NCI-H1694 treated with DMSO at 0.1 percent for 48 hours (cell line): ENCODE measurements at places on chromosomes 2 and 18.

GRCh38 chr2:105929516-105929915 lies 184.8 kb downstream of the NCK2 start:
- DNase-seq = no peak

DNA sequence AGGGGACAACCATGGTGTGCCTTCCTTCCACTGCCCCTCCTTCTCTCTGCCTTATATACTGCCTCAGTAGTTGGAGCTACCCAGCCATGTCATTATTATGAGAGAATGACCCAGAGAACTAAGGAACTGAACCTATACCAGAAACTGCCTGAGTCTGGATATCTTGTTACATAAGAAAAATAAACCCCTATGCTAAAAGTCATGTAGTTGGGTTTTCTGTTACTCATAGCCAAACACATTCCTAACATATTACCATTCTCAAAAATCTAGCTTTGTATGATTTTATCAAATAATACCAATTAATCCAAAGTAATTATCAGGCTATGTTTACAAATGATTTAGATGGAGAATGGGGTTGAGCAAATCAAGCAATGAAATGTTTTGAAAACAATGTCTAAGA lies 15.0 kb upstream of the KLF7 start:
- DNase-seq = no peak

DNA sequence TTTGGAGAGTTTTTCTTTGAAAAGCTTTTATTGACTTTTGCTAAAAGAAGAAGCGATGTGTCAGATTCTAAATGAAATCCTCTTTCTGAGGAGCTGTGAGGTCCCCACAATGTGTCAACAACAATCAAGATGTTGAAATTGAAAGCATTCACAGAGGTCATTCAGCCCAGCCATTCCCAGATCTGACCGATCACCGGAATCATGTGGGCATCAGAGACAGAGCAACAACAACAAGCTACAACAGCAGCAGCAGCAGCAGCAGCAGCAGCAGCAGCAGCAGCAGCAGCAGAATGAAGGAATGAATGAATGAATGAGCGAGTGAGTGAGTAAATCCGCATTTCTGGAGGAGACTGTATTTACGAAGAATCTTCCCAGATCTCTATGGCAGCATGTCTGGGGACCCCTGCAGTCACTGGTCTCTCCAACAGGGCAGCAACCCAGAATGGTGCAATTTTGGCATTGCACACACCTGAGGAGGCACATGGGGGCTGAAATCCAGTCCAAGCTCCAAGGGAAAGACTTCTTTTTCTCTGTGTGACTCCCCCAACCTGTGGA lies 299.0 kb downstream of the MYCN start:
- no peak for DNase-seq

DNA sequence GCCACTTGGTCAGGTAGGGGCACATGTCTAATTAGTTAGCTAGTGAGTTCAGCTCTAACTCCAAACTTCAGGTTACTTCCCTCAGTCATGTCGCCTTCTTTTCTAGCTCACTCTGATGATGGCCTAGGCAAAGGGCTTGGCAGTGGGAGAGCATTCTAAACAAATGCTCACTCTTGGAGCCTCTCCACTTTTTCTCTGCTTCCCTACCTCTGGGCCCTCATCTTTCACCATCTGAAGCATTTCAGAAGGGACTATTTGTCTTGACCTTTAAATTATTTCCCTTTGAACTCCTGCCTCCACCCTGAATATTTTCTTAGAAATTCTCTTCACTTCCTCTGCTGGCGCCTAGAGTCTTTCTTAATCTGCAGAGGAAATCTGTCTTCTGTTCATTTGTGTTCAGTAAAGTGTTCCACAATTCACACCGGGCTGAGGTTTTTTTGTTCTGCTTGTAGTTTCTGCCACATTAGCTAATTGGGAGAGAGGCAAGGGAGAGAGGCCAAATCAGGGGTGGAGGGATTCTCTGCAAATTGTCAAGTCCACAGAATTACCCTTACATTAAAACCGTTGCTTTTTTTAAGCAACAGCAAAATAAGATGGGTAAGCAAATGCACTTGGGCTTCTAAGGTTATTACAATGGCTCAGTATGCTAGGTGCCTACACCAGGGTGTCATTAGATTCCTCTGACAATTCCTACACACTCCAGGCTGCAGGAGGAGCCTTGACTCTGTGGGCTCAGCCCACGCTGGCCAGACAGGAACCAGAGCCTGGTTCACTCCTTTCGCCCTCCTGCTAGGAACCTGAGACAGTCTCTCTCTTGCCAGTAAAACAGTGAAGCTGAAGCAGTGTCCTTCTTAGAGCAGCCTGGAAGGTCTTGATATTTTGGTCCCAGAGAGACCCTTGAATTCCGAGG lies 5.5 kb downstream of the MSGN1 start:
- DNase-seq = peak; percentile 72

DNA sequence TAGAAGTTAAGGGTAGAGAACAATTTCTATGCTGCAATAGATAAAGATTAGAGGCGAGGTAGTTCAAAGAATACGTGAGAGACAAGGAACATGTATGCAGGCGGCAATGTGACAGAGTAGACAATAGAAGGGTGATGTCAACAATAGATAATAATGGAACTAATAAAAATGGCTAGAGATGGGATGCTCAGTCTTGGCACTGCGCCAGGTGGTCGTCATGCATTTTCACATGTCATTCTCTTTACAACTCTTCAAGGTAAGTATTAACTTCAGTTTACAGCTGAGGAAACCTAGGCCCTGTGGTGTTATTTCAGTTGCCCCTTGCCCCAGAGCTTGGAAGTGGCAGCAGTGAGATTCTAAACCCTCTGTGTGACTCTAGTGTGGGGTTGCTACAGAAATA lies 890.7 kb upstream of the CELF4 start:
- DNase-seq = no peak

GRCh38 chr2:187252063-187252462 lies 196.0 kb downstream of the CALCRL start:
- no peak for DNase-seq

GRCh38 chr2:225122583-225123486 lies 80.6 kb upstream of the DOCK10 start:
- peak; percentile 15 for DNase-seq

DNA sequence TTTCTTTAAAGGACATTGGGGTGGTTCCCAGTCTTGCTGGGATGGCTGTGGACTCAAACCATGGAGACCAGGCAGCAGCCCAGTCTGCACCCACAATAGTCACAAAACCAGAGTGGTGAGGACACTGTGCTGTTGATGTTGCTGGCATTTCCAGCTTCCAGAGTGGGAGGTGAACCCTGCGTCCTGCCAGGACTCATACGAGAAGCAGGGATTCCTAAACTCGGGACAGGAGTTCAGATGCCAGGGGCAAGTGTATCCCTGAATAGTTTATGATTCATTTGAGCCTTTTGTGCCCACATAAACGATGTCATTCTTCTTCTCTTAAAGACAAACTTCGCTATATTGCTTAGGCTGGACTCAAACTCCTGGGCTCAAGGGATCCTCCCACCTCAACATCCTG lies 62.8 kb downstream of the TCF7L1 start:
- DNase-seq = no peak

DNA sequence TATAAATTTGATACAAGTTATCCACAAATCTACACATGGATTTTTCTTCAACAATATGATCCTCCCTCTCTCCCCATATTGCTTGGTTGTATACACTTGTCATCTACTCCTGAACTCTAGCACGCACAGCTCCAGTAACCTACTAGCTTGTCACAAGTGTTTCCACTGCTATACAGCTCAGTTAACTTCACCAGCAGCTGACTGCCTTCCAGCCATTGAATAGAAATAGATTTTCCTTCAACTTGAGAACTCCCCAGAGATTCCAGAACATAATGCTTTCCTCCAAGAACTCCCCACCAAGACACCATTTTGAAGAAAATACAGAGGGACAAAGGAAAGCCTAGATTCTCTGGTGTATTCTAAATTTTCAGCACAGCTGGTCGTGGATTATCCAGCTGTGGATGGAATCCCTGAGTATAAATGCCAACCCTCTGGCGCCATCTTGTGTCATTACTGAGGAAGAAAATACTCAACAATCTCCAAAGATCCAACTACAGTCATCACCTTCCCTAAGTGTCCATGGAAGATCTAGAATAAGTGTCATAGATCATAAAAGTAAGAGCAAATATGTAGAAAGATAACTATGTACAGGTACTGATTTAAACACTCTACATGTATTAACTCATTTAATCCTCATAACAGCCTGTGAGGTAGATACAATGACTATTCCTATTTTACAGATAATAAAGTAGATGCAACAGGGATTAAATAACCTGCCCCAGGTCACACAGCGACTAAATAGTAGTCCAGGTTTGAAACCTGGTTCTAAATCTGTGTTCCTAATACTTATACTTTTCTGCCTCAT lies 156.7 kb downstream of the ARHGAP28 start:
- peak; percentile 2 for DNase-seq

GRCh38 chr2:109030870-109031475 lies 42.0 kb upstream of the EDAR start:
- DNase-seq = no peak

GRCh38 chr18:519019-519879 lies 18.7 kb upstream of the COLEC12 start:
- DNase-seq = peak; percentile 45

DNA sequence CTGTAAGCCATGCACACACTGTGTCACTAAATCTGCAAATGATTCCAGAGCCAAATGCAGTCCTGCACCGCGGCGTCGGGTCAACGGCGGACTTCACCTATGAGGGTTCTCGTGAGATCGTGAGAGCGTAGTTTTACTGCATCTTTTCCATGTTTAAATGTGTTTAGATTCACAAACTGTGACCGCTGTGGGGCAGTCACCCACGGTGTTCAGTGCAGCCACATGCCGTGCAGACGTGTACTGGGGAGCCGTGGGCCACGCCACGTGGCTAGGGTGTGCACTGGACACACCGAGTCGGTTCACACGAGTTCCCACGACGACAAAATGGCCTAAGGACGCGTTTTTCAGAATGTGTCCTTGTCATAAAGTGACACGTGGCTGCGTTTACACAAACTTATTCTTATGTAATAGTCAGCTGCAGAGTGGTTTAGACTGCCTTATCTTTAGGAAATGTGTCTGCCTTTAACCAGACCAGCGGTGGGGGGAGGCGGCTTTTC lies 34.1 kb downstream of the NFATC1 start:
- DNase-seq = no peak

- no peak for DNase-seq
Observed at GRCh38 chr2:71064110-71064611, 4.3 kb upstream of the NAGK start.

- no peak for DNase-seq
Observed at GRCh38 chr2:233371641-233372040, 17.3 kb downstream of the DGKD start.

- DNase-seq = no peak
Observed at GRCh38 chr2:239298116-239298804, 102.6 kb downstream of the HDAC4 start.

DNA sequence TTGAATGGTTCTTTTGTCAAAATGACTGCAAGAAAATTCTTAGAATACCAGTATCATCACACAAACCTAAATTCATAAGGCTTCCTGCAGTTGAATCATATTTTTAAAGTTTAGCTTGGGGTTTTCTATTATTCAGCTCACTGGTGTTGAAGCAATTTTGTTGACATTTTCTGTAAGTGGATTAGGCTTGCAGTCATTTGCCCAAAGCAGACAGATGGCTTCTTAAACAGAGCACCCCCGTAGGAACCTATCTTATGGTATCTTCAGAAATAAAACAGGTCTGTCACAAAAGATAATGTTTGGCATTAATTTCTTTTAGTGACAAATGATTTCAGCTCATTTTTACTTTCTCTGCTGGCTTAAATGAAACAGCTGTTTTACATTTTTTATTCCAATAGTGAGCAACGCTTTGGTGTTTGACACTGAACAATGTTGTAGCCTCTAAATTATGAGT lies 331.1 kb downstream of the PLCL1 start:
- DNase-seq = no peak

DNA sequence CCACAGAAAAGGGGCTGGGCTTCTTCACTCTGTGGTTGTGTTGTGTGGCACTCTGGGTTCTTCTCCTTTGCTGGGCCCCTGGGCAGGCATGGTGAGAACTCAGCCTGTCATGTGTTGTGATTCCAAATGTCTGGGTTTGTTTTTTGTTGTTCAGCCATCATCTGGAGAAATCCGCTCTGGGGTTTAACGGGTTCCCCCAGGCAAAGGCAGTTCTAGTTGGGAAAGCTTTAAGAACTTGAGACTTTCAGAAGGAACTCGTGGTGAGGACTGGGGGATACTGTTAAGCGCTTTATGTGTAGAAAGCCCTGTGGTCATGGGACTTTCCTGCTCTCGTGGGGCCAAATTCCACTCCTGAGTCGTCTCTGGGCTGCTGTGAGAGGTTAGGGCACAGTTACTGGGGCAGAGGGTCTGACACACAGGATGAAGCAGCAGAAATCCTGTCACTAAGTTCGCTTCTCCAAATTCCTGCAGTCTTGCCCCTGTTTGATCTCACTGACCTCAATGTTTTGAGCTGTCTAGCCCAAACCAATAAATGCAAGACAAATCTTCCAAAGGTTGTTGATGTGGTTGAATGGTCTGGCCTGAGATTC lies 87.7 kb downstream of the RAPGEF4 start:
- DNase-seq = no peak

GRCh38 chr2:144941743-144942488 lies 422.0 kb upstream of the ZEB2 start:
- no peak for DNase-seq

DNA sequence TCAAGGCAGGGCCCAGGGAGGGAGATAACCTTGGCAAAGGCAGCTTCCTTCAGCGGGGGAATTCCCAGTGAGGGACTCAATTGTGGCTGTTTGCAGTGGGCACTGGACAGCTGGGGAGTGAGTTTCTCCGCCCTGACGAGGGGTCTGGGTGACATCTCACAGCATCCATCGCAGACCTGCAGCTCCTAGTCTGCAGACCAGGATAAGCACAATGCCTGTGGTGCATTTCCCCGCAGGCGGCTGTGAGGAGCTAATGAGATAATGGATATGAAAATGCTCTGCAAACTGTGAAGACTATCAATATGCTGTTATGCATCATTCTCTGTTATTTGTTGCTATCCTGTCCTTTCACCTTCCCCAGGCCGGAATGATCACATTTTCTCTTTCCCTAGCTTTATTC lies 30.0 kb upstream of the CYP1B1 start:
- no peak for DNase-seq
